Lung (tissue), 17 donors: ENCODE measurements at places on chromosomes 4 and X.
A peak's percentile ranks its signal among the peaks of the same experiment; 100 is the strongest.

- DNase-seq, result peak; percentile 56
Measured at GRCh38 chr4:3766036-3766784, at the start of gene ADRA2C. Gene ADRA2C (plus strand): TSS chr4:3766385. CDS start chr4:3766607, 222 bp downstream.

- no peak for DNase-seq
Measured at GRCh38 chr4:55183926-55184599, 58.7 kb upstream of the KDR start.

DNA sequence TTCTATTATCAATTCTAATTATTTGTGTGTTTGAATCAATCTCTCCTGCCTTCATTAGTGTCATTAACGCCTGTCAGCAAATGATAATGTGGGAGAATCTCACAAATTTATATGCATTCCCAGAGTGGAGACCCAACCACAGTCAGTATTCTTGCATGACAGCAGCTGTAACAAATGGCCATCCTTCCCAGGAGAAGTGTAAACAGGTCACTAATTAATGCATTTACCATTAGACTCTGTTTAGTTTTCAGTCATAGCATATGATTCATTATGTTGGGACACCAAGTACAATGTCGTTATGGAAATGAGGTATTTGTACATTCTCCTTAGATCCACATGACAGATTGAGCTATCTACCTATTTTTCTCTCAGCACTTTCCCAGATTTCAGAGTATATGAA lies 50.5 kb downstream of the CT47B1 start:
- DNase-seq, result no peak

DNA sequence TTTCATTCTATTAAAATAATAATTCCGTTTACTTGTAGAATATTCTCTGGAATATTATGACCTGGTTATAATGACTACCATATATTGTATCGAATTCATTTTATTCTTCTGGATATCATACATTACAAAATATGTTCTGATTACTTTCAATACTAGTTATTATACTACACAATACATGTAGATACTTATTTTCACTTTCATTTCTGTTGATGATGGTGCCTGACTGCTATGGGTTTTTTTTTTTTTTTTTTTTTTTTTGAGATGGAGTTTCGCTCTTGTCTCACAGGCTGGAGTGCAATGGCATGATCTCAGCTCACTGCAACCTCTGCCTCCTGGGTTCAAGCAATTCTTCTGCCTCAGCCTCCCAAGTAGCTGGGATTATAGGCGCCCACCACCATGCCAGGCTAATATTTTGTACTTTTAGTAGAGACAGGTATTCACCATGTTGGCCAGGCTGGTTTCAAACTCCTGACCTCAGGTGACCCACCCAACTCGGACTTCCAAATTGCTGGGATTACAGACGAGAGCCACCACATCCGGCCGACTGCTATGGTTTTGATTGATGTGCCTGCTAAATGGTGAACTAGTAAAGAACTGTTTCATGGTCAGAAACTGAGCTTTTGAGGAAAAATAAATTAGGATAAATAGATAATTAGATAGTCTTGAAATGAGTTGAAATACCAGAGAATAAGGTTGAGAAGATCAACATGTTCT lies 39.5 kb downstream of the PCDH10 start:
- no peak for DNase-seq

- DNase-seq, result peak; percentile 21
Measured at GRCh38 chr4:33722800-33723516, 2521.4 kb downstream of the ARAP2 start.
